Kidney (tissue), 22 donors: ENCODE measurements at places on chromosomes 2 and 18. TPM values are rescaled to one million over a fixed set of nuclear protein-coding genes. Genes with fewer than 3 reads are reported as not detected.
A peak's percentile ranks its signal among the peaks of the same experiment; 100 is the strongest.

DNA sequence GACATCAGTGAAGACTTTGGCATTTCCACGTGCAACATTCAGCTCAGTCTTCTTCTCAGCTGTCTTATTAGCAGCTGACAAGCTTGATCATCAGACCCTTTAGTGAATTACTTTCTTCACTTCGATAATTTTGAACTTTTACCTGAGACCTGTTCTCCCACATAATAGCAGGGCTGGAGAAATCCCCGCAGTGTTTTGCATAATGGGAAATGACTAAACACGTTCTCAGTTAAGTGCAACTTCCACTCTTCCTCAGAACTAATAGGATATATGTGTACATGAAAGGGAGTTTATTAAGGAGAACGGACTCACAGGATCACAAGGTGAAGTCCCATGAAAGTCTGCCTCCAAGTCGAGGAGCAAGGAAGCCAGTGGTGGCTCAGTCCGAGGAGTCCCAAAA, 28.8 kb upstream of the MBP start:
- no peak for DNase-seq

The FAP gene
- polyA plus RNA-seq, result 0.45 TPM

DNA sequence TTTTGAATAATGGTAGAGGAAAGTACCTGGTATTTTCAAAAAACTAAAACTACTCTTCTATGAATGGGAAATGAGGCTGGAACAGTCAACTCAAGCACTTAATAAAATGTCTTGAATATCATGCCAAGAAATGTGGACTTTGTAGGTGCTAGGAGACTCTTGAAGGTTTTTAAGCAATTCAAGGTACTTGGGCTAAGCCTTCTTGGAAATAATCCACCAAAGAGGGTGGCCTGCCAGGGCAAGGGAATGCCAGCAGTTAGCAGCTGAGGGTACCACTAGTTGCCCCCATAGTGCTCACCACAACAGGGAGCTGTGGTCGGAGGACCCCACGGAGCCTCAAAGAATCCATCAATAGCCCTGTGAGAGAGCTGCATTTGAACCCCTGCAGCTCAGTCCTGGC, 14.6 kb upstream of the ACYP2 start:
- DNase-seq, result no peak

The ZNF638 gene
- 84.8 TPM for polyA plus RNA-seq

- no peak for DNase-seq
Measured at GRCh38 chr2:233384015-233384414, 29.7 kb downstream of the DGKD start.

The CFAP210 gene
- polyA plus RNA-seq, result 0.65 TPM

GRCh38 chr2:1546901-1547300, 133.6 kb downstream of the TPO start:
- no peak for DNase-seq

DNA sequence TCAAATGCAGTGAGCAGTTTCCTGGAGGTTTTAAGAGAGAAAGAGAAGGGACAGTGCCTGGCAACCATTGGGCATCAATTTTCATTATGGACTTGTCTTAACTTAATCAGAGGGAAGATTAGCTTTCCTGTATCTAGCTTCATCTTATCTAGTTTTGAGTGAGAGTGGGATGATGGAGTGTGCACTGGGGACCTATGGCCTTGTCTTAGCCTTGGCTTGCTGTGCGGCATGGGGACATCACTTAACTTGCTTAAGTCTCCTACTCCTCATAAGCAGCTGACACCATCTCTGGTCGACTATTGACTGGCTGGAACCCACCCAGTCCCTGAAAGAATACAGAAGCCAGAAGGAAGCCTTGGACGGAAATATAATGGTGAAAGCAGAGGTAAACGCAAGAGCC, 344.0 kb downstream of the SOX11 start:
- DNase-seq, result no peak

DNA sequence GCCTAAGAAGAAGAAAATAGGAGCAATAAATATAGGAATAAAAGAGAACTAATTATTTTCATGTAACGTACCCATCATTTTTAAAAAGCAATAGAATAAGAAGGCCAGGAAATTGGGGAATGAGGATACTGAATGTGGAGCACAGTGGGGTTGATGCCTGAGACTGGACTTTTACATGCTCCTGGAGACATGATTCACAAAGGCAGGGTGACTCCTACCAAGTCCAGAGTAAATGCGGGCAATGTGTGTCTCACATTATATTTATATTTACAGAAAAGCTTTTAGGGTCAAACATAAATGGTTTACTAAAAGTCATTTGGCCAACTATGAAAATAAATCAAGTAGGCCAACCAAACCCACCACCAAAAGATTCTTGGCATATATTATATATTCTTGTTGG, 87.9 kb upstream of the COL5A2 start:
- DNase-seq, result no peak

- no peak for DNase-seq
Measured at GRCh38 chr2:239130041-239130440, 270.8 kb downstream of the HDAC4 start.

DNA sequence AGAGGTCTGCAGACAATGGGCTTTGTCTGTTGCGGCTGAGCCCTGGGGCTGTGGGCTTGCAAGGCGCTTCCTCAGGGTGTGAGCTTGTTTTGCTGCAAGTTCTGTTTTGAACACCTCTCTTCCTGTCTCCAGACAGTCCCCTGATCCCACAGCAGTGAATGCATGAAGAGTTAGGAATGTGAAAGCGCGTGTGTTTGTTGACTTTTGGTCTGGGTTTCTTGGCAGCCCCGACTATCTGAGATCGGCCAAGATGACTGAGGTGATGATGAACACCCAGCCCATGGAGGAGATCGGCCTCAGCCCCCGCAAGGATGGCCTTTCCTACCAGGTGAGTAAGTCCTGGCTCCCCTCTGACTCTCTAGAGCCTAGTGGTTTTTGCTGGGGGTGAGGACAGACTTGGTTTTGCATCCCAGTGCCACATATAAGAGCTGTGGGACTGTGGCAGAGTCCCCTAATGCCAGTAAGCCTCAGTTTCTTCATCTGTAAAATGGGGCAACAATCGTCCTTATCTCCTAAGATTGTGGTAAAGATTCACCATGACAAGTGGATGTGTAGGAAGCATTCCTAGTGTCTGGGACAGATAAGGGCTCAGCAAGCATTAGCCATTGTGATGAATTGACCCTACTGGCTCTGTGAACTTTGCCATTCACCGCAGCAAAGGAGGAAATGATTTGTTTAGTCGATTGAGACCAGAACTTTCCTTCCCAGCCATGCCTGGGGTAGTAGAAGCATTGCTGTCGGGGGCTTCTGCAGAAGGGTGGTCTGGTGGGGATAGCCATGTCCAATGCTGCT, 3.0 kb downstream of the LBH start:
- DNase-seq, result peak; percentile 67

DNA sequence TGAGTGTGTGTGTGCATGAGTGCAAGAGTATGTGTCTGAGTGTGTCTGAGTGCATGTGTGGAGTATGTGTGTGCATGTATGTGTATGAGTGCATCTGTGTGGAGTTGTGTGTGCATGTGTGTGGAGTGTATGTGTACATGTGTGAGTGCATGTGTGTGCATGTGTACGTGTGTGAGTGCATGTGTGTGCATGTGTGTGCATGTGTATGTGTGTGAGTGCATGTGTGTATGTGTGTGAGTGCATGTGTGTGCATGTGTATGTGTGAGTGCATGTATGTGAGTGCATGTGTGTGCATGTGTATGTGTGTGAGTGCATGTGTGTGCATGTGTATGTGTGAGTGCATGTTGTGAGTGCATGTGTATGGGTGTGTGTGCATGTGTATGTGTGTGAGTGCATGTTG, 23.7 kb downstream of the TOGARAM2 start:
- DNase-seq, result no peak

The RAB6D gene
- 0.24 TPM for polyA plus RNA-seq

The MEIS1 gene
- 7.3 TPM for polyA plus RNA-seq

GRCh38 chr18:48547531-48547981, 8.7 kb downstream of the CTIF start:
- DNase-seq, result no peak

The SATB2 gene
- polyA plus RNA-seq, result 1.3 TPM

The COL4A3 gene
- 20.8 TPM for polyA plus RNA-seq

- no peak for DNase-seq
Measured at GRCh38 chr2:65866148-65866547, 433.7 kb upstream of the SPRED2 start.

GRCh38 chr2:37013315-37013641, 46.9 kb upstream of the STRN start:
- no peak for DNase-seq

DNA sequence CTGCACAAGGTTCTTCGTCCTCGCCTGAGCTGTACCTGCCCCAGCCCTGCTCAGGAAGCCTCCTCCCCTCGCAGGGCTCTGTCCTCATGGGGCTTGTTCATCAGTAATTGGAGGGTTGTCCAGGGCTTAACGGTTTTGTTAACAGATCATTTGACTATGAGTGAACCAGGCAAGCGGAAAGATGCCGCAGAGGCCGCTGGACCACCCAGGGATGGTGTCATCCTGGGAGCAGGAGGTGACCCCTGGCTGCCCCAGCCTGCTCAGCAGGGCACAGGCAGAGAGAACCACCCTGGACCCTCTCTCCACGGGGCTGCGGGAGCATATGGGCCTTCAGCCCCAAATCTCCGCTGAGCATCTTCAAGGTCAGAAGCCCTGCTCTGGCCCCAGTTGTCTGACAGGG, 264.3 kb downstream of the KLHL29 start:
- no peak for DNase-seq

The FHOD3 gene
- 28.0 TPM for polyA plus RNA-seq

GRCh38 chr18:12921178-12921577, 26.6 kb upstream of the SEH1L start:
- no peak for DNase-seq

The IKZF2 gene
- 0.75 TPM for polyA plus RNA-seq

DNA sequence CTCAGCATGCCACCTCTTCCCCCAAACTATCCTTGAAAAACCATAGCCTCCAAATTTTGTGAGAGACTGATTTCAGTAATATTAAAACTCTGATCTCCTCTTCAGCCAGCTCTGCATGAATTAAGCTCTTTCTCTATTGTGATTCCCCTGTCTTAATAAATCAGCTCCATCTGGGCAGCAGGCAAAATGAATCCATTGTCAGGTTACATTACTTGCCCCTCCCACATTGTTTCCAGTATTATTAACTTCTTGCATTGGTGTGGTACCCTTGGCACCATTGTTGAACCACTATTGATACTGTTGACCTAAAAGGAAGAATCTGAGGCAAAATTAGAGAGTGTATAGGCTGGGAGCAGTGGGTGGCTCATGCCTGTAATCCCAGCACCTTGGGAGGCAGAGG, 512.2 kb upstream of the VRK2 start:
- no peak for DNase-seq

DNA sequence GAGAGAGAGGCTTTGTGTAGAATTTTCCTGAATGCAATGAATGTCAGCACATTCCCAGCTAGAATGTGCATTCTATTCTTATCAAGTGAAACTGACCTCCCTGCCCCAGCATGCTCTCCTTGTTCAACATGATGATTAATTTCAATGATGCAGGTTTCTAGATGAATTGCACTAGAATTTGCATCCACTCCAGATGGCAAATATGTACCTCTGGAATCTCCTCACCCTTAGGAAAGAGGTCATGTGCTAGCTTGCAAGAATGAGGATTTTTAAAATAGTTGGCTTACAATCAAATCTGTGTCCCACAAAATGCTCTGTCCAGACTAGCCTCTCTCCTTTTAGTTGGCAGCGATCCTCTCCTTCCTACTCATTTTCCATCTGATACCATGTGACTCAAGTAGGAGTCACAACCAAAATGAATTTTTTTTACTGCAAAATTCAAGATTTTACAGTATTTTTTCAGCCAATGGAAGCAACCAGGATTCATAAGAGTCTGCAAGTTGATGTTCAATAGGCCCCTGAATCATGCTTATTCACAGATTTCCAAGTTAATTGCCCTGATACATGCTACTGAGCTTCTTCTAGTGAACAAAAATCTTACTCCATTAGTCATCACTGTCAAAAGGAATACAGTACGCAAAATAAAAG, 21.0 kb upstream of the STAT4 start:
- DNase-seq, result no peak

- DNase-seq, result no peak
Measured at GRCh38 chr2:105881286-105882136, 136.8 kb downstream of the NCK2 start.

The TSPYL6 gene
- not detected for polyA plus RNA-seq

The MARS2 gene
- 3.2 TPM for polyA plus RNA-seq

The TFCP2L1 gene
- polyA plus RNA-seq, result 44.4 TPM

- DNase-seq, result no peak
Measured at GRCh38 chr2:206993396-206993911, 54.1 kb downstream of the CPO start.

The DCDC2C gene
- polyA plus RNA-seq, result not detected

DNA sequence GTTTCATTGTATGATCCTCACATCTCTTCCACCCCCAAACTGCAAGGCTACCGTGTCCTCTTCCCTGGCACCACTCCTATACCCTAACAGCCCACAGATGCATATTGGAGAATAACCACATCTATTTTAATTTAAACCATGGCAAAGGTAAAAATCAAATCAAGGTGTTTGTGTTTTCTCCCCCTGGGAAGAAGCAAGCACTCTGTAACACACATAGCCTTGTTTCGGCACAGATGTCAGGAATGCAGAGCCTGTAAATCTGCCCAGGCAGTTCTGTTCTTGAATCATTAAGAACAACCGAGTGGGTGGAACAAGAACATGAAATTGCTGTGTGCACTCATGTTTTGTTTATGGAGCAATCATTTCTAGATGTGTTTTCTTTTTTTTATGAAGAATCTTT, 6.8 kb upstream of the COX7A2L start:
- DNase-seq, result peak; percentile 88

GRCh38 chr2:185012643-185013042, 414.3 kb downstream of the ZNF804A start:
- DNase-seq, result no peak

DNA sequence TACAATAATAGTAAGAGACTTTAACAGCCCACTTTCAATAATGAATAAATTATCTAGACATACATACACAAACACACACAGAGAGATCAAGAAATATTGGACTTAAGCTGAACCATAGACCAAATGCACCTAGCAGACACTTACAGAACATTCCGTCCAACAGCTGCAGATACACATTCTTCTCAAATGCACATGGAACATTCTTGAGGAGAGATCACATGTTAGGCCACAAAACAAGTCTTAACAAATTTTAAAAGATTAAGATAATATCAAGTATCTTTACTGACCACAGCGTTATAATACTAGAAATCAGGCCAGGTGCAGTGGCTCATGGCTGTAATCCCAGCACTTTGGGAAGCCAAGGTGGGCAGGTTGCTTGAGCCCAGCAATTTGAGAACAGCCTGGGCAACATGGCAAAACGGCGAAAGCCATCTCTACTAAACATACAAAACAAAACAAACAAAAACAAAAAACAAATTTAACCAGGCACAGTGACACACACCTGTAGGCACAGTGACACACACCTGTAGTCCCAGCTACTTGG, 7.4 kb downstream of the CERKL start:
- no peak for DNase-seq

DNA sequence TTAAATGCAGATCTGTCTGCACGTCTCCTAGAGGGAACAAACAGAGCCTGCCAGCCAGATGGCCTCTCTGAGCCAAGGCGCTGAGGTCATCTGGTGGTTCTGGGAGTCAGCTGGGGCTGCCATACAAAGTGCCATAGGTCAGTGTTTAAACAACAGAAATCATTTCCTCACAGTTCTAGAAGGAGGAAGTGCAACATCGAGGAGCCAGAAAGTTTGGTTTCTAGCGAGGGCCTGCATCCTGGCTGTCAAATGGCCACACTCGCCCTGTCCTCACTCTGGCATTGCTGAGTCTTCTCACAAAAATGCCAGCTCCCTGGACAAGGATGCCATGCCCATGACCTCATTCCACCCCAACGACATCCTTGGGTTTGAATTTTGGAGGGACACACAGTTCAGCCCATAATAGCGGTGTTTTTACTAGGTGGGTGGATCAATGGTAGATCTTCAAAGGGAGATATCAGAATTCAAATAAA, 59.6 kb downstream of the MYT1L start:
- no peak for DNase-seq

GRCh38 chr2:191501561-191502168, 176.3 kb upstream of the NABP1 start:
- DNase-seq, result no peak

The SIX2 gene
- 0.62 TPM for polyA plus RNA-seq
